ENCODE measurements at places on chromosomes 2 and 18.

DNA sequence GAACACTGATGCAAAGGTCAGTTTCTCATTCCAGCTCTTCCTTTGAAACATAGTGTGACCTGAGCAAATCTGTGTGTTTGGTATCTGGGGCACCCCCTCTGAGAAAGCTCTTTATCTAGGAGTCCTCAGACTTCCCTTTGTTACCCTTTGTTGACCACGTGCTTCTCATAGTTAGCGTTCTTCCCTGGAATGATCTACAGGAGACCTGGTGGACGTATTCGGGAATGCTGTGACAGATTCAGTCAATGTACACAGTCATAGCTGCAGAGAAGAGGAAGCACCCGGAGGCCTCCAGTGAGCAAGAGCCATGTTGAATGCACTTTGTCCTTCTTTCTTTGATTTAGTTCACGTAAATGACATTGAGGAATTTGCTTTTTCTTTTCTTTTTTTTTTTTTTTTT, 10.7 kb upstream of the CHMP1B start:
- no peak for DNase-seq

DNA sequence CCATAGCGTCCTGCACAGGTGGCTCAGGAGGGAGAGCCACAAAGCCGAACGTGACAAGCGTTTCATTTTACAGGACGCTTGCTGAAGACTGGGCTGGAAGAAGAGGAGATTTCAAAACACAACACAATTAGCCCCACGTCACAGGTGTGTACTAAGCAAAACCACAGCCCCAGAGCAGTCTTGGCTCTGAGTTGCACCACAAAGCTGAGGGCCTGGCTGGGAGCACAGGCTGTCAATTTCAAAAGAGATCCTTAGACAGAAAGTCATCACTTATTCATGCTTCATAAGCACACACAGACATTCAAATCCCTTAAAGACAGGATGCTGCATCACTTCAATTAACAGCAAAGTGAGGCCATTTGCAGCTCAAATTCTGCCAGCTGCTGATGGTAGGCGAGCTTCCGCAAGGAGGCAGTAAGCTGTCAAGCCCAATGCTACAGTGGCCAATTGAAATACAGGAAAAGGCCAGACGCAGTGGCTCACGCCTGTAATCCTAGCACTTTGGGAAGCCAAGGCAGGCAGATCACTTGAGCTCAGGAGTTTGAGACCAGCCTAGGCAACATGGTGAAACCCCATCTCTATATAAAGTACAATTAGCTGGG, 79.6 kb downstream of the SKA1 start:
- no peak for DNase-seq

- DNase-seq = no peak
Observed at GRCh38 chr18:12092398-12093229, 1.0 kb upstream of the ANKRD62 start.

DNA sequence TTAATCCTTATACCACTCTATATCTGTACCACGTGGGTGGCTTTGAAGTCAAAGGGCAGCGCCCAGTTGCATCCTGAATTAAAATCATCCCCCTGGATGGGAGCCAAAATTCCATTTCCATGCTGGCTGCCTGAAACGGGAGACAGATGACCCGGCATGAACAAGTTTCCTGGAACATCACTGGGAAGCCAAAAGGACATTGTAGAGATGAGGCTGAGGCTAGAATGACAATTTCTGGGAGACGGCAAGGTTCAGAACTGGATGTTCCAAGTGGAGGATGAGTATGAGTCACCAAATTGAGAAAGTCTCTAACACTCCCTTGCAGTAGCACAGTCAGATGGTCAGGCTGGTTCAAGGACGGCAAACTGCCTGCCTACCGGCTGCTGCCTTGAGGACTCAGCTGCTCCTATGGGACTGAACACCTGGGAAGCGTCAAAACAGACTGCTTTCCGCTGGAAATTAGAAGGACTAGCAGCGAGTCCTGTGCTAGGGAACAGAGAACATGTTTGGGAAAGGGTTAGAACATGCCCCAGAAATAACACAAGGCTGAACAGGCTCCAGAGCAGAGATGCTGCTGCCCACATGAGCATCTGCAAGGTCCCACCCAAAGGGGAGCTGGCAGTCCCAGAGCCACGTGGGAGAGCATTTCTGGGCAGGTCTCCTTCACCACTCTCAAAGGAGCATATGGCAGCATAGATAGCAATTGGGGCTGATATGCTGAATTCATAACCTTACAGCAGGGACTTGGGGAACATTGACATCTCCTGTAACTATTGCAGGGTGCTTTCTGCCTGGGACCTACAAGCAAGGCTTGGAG, 32.0 kb downstream of the YPEL5 start:
- DNase-seq = peak; percentile 22

GRCh38 chr2:230879891-230880290, 15.1 kb downstream of the ITM2C start:
- DNase-seq = no peak

GRCh38 chr2:197633109-197633657, 42.2 kb downstream of the RFTN2 start:
- DNase-seq = peak; percentile 26

DNA sequence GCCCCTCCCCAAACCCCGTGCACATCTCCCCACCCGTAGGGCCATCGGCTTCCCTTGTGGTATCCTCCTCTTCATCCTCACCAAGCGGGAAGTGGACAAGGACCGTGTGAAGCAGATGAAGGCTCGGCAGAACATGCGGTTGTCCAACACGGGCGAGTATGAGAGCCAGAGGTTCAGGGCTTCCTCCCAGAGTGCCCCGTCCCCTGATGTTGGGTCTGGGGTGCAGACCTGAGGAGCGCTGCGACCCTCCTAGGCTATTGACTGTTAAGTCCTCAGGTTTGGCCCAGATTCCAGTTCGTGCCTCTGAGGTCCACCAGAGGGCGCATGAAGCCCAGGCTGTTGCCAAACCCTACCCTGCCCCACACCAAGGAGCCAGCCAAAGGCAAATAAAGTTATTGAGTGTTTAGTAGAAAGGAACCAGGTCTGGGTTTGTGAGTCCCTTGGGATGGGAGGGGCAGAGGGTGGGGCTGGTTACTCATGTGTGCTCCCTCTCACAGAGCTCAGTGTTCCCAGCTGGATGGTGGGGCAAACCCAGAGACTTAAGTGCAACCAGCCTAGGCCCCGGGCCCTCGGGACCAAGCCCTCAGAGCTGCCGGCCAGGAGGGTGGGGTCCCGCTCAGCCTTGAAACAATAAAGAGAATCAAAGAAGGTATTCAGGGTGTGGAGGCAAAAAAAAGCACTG, 2.4 kb downstream of the PNKD start:
- DNase-seq = peak; percentile 83

GRCh38 chr2:86280191-86280667, 57.2 kb downstream of the REEP1 start:
- DNase-seq = no peak

Data from suppressor macrophage treated with lipopolysaccharide for 1 hour (primary cell).